ENCODE measurements at places on chromosomes 13 and 19.
A peak's percentile ranks its signal among the peaks of the same experiment; 100 is the strongest.

DNA sequence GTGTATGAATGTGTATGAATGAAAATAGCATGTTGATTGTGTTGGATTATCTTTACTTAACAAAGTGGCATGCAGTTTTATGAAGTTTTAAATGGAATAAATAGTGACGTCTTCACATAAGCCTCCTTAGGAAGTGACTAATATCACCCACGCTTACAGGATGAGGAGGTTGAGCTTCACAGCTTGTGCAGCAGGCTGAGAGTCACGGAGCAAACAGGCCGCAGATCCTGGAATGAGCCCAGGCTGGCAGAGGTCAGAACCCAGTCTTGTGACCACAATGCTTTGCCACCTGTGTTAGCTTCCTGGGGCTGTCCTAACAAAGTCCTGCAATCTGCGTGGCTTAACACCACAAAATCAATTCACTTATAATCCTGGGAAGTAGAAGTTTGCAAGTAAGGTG is 20.8 kb downstream of the LAIR2 start:
- no peak for DNase-seq

DNA sequence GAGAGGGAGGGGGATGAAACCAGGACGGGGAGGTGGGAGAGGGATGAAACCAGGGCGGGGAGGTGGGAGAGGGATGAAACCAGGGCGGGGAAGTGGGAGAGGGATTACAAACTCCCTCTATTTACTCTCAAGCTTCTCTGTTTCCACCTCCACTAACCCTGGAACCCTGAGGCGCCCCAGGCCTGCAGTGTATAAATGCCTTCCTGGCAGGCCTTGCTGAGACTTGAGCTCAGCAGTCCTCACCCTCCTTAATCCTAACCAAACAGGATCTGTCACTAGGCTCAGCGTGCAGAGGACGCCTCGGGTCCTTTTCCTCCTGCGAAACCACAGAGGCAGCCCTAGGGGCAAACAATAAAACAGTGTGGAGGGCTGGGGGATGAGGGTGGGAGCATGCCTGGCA is 32.1 kb upstream of the OR1M1 start:
- peak; percentile 30 for DNase-seq

DNA sequence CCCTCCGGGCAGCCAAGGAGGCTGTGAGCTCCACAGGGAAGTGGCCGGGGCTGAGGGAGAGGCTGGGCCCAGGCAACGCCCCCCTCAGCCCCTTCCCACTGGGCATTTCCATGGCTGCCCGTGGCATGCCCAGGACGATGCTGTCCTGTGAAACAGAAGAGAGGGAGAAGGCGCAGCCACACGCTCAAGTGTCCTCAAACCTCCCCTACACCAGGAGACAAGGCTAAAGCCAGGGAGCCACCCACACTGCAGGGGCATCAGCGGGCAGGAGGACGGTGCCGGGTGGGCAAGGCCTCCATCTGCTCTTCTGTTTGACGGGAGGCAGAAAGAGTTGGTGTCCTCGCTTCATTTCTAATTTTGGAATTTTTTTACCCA is 14.2 kb upstream of the PROZ start:
- DNase-seq: no peak

- peak; percentile 56 for DNase-seq
Observed at GRCh38 chr13:20193907-20194631, 1.3 kb upstream of the GJB2 start.

DNA sequence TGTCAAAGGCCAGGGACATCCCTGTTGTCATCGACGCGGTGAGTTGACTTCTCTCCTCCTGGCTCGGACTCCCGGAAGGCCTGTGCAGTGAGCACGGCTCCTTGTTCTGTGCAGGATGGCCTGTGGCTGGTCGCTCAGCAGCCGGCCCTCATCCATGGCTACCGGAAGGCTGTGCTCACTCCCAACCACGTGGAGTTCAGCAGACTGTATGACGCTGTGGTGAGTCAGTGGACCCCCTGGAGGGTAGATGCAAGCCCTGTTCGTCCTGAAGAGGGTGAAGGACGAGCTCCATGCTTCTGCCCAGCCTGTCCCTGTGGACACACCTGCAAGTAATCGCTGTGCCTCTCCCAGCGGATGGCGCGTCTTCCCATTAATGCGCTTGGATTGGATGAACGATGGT is 19.2 kb downstream of the NAXD start:
- DNase-seq: no peak

DNA sequence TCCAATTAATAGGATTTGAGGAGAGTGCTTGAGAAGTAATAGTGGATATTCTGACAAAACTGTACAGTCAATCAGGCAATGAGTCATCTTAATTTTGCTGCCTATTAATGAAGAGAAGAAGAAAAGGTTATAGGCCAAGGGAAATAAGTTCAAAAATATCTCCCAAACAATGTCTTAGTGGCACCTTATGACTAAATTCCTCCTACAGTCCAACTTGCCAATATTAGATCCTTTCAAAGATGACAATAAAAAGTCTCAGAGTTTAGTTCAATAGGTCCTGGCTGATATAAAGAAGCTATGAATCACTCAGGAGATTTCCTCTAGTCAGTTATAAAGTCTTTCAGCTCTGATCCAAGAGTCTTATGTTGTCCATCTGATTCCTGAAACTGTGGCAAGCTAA is 27.9 kb downstream of the UGGT2 start:
- DNase-seq: no peak

DNA sequence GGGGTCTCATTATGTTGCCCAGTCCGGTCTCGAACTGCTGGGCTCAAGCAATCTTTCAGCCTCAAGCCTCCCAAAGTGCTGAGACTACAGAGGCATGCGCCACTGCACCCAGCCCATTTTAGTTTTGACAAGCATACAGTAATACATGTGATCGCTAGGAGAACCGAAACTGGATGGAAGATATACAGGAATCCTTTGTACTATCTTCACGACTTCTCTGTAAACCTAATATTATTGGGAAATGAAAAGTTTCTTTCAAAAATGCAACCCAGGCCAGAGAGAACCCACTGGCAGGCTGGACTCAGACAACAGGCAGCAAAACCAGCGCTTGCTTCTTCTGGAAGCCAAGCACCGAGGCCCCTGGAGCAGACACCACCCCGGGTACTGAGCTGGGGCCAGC is 9.4 kb downstream of the C19orf12 start:
- no peak for DNase-seq

GRCh38 chr19:18501351-18501750 is 20.5 kb downstream of the ELL start:
- DNase-seq: no peak

GRCh38 chr13:52651897-52652195 is 790 bp upstream of the SUGT1 start:
- DNase-seq: no peak

- peak; percentile 37 for DNase-seq
Observed at GRCh38 chr19:48833977-48834376, 2.3 kb downstream of the HSD17B14 start.

DNA sequence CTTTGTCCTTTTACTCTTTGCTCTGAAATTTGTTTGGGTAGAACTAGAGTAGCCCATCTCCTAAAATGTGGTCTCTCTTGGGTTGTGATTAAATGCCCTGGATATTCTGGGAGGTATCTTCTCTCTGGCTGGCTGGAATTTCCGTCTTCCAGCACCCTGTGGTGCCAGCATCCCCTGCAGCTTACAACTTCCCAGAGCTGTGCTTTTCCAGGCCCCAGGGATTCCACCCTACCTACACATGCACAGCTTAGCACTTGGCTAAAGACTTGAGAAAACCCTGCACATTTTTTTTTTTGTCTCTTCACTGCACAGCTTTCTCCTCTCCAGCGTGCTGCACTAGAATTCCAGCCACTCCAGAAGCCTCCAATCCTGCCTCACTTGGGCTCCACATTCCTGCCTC is 334.7 kb downstream of the IRS2 start:
- DNase-seq: no peak

- no peak for DNase-seq
Observed at GRCh38 chr13:38950987-38951386, 39.6 kb downstream of the STOML3 start.

DNA sequence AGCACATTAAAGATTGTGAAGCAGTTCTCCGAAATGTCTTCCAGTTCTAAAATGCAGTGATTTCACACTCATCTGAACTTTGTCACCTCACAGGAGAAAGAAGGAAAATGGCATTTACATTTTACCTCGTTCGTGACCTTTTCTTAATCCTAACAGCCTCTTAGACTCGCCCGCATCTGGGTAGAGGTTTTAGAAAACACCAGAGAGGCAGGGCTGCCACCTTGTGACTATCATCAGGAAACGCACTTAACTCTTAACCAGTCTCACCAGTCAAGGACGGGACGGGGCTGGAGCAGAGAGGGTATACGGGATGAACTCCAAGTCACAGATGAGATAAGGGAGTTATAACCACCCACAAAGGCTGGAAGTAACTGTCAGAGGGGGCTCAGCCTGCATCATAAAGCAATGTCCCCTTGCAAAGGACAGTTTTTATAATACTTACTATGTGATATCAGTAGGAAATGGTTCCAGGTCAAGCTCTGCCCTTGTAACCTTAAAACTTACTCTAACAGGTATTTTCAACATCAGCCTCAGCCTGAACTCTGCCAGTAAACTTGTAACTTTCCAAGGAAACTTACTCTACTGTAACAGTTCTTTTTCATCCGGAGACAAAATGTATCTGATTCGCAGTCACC is 8.6 kb upstream of the CEACAM6 start:
- DNase-seq: peak; percentile 45

GRCh38 chr19:19217099-19217498 is 5.3 kb downstream of the NCAN start:
- no peak for DNase-seq

DNA sequence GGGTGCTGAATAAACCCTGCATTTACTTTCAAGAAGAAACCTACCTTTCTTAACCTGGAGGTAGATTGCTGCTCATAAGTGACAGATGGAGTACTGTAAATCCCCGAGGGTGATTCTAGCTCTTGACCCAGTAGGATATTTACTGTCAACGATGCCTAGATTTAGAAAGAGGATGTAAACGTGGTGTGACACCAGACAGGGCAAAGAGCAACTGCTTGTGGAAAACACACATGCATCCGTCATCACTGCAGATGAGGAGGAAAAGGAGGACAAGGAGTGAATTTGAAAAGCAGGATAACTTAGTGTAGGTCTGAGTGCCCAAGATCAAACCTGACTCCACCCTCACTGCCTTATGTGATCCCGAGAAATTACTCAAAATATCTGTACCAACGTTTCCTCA is 9.8 kb upstream of the CLN5 start:
- no peak for DNase-seq

- DNase-seq: no peak
Observed at GRCh38 chr19:50512112-50512998, 1.4 kb downstream of the ASPDH start.

DNA sequence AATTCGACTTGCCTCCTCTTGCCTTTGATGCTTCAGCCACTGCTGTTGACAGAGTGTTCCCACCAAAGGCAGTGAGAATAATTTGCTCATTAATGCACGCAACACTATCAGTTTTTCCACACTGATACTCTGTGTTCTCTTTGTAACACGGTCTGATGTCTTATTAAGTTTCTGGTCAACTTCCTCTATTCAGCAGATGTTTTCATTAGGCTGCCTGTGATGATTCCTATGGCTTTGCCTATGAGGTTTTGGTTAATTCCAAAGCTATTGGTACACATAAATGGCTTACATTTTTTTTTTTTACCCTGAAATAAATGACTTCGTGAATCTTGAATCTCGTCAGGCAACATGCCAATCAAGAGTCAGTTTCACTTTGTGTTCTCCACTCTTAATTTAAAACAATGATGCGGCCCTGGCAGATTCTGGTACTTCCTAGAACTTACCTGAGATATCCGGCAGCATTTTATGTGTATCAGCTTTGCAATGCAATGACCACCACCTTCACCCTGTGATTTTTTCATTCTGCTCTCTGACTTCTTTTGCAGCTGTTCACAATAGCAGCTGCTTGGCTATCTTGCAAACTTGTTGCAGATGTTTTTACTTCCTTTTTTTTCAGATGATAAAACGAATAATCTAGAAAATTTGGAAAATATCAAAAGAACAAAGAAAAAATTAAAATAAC is 27.5 kb upstream of the KL start:
- no peak for DNase-seq

DNA sequence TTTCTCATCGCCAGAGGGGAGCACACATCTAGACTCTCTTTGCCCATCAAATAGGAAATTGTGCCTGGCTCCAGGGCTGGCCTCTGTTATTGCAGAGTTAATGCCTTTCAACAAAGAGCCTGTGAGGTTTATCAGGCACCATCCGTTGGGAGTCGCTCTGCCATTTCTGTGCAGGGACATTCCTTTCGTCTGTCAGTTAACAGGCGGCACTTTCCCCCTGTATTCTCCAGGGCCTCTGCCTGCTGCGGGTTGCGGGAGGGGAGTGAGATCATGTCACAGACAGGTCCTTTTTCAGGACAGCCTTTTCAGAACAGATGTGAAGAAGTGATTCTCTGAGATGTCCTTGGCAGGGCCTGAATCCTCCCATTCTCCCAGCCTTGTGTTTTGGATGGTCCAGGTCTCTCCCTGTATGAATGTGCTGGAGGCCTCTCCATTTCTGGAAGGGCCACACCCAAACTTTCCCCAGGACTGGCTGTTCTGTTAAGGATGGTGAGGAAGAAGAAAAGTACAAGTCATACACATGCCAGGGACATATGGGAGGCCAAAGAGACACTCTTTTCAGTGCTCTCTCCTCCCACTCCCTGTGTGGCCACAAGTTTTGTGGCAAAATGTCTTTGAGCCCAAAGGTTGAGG is 14.9 kb downstream of the SERP2 start:
- peak; percentile 86 for DNase-seq

GRCh38 chr19:7763696-7764095 is 653 bp downstream of the CLEC4M start:
- DNase-seq: no peak

GRCh38 chr19:4707956-4708650 is 15.5 kb downstream of the DPP9 start:
- no peak for DNase-seq

DNA sequence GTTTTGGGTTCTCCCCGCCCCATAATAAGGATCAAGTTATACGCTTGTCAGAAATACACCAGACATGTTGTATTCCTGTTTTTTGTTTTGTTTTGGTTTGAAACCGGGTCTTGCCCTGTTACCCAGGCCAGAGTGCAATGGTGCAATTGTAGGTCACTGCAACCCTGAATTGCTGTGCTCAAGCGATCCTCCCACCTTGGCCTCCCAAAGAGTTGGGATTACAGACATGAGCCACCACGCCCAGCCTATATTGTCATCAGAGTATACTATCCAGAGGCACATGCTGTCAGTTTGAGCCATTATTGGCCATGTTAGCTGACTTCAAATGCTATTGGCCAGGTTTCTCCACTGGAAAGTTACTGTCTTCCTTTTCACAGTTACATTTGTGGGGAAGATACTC is 9.8 kb downstream of the SAFB start:
- DNase-seq: no peak

- no peak for DNase-seq
Observed at GRCh38 chr19:51560339-51560738, 10.7 kb upstream of the ZNF175 start.

- no peak for DNase-seq
Observed at GRCh38 chr13:46116653-46117502, 12.0 kb upstream of the CPB2 start.

- DNase-seq: no peak
Observed at GRCh38 chr13:72740015-72740414, 12.3 kb downstream of the BORA start.
